ENCODE measurements at places on chromosomes 16 and 17.

DNA sequence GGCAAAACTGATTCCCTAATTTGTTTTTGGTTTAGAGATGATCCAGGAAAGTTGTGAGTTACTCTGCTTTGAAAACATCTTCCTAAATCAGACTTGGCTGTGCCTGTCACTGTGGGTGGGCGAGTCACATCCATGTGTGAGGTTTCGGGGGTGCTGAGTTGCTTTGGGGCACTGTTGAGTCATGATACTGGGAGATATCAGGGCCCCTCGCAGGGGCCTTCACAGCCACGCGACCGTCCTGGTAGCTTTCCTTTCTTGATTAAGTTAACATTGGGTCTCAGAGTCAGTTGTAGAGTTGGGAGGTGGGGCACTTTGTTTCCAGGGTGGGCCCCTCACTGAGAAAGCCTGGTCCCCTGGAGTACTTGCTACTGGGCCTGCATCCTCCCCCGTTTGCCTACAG is 58.3 kb upstream of the LGALS9 start:
- no peak for DNase-seq

GRCh38 chr17:19407601-19408345 is 3.3 kb upstream of the RNF112 start:
- DNase-seq, result no peak

- no peak for DNase-seq
Measured at GRCh38 chr16:71707199-71707598, 17.3 kb downstream of the PHLPP2 start.

DNA sequence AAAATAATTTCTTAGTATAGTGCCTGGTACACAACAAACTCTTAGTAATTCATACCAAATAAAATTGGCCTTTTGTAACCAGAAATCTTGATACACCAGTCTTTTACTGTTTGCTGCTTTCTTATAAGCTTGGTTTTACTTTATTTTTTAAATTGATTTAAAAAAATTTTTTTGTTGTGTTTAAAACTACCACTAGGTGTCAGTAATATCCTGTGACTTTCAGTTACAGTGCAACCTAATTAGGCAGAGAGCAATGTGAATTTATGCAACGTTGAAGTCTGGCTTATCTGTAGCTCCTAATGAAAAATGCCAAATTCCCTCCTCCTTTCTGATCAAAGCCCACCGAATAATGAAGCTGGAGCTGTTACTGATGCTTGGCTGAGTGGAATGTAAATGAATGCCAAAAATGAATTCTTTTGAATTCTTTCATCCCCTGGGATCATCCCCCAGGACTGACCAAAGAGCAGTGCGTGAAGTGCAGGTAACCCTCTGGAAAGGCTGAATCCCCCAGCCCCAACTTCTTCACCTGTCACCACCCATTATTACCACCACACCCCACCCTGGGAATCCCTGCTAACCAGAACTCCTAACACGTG is 3.8 kb downstream of the ERCC4 start:
- DNase-seq, result no peak

GRCh38 chr16:4693956-4694641 is 737 bp downstream of the NUDT16L1 start:
- peak; percentile 64 for DNase-seq

DNA sequence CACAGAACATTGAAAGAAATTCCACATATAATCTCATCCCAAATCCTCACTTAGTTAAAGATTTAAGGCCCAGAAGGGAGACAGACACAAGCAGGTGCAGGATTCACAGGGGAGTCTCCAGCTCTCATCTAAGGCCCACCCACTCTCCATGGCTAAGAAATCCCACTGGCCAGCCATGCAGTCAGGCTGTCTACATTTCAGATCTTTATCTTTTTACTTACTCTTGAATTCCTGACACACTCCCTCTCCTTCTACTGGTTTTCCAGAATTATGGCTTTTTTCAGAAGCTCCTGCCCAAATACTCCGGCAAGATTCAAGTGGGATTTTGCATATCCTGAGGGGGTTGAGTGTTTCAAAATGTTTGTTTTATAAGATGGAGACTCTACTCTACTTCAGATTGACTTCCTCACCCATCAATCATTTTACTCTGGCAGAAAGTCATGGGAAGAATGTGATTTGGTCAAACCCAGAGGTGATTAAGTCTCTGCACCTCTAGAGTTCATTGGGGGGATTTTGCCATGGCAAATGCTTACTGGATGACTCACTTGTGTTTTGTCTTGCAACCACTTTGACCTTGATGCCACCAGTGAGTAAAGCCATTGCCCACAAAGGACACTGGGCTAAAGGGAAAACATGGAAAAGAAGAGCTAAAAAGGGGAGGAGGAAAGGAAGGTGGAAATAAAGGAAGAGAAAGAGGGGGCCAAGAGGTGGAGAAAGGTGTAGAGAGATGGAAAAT is 688.8 kb upstream of the SALL1 start:
- DNase-seq, result no peak

DNA sequence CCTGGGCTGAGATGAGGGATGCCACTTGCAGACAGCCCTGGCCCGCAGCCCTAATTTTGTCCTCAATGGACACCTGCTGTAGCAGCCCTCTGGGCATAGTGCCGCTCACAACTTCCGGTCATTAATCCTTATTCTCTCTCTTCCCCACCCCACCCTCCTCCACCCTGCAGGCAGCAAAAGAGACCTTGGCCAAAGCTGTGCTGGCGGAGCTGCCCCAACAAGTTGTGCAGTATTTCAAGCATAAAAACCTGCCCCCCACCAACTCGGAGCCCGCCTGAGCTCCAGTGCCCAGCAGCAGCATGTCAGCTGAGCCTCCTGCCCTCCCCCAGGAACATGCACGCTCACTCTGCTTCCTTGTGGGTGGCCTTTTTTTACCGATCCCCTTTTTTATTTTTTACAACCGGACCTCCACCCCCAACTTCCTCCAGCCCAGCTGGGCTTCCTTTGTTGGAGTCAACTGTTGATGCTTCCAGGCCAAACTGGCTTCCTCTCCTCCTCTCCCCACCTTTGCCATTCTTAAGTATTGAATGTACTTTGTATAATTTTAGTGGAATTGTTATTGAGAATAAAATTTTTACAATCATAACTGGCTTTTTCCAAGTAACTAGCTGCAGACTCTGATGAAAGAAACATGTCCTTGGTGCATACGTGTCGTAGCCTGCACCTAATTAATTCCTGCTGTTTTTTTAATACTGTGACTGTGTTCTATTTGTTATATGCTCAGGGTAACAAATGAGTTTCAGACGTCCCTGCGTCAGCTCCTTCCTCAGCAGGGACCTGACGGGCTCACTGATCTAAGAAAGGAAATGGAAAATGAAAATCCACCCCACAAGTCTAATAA is 38.2 kb downstream of the PSME3IP1 start:
- DNase-seq, result no peak

- no peak for DNase-seq
Measured at GRCh38 chr16:13402601-13403000, 501.2 kb downstream of the SHISA9 start.

GRCh38 chr16:1036726-1037393 is 35.7 kb upstream of the SSTR5 start:
- no peak for DNase-seq

DNA sequence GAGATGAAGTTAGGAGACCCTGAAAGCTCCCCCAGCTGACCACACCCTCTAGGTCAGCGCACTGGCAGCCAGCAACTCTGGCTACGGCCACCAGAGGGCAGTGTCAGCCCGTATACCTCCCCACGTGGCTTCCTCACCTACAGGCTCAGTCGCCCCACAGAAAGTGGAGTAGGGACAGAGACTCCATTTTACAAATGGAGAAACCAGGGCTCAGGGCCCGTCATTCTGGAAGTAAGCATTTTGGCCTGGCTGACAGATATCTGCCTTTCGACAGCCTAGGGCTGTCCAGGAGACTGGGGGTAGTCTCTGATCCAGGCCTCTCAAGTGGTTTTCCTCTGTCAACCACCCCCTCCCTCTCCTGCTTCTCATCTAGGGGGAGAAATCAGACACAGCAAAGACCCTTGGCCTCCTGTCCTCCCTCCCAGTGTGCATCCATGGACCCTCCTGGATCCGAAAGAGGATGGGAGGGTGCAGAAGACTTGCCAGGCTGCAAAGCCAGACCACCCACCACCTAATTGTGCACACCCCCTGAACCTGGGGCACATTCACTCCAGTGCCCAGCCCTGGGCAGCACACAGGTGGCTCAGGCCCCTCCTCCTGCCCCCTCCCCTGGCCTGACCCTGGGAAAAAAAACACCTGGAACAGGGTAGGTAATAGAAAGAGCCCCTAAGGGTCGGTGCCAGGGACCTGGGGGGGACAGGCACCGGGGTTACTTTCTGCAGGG is 3.8 kb upstream of the HAP1 start:
- peak; percentile 94 for DNase-seq

DNA sequence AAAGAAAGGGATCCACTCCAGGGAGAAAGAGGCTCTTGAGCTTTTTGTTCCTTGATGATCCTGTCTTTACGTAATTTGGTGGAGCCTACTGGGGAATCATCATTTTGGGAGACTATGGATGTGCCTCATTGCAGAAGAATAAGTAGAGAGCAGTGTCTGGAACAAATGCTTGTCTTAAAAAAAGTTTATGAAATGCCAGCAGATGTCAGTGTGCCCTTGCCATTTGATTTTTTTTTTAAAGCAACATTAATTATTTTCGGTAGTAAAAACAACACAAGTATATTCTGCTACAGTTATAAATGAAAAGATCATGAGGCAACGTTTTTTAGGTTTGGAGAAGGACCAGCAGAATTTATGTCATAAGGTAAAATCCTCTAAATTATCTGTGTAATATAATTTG is 934.8 kb upstream of the EEF2KMT start:
- no peak for DNase-seq

GRCh38 chr17:76547183-76547641 is 7.4 kb downstream of the PRCD start:
- peak; percentile 83 for DNase-seq

GRCh38 chr16:57799600-57800199 is 2.6 kb downstream of the KIFC3 start:
- DNase-seq, result no peak

- DNase-seq, result no peak
Measured at GRCh38 chr17:48996722-48997102, 473 bp upstream of the IGF2BP1 start.

GRCh38 chr17:33192951-33193911 is 99.9 kb downstream of the ASIC2 start:
- DNase-seq, result no peak

DNA sequence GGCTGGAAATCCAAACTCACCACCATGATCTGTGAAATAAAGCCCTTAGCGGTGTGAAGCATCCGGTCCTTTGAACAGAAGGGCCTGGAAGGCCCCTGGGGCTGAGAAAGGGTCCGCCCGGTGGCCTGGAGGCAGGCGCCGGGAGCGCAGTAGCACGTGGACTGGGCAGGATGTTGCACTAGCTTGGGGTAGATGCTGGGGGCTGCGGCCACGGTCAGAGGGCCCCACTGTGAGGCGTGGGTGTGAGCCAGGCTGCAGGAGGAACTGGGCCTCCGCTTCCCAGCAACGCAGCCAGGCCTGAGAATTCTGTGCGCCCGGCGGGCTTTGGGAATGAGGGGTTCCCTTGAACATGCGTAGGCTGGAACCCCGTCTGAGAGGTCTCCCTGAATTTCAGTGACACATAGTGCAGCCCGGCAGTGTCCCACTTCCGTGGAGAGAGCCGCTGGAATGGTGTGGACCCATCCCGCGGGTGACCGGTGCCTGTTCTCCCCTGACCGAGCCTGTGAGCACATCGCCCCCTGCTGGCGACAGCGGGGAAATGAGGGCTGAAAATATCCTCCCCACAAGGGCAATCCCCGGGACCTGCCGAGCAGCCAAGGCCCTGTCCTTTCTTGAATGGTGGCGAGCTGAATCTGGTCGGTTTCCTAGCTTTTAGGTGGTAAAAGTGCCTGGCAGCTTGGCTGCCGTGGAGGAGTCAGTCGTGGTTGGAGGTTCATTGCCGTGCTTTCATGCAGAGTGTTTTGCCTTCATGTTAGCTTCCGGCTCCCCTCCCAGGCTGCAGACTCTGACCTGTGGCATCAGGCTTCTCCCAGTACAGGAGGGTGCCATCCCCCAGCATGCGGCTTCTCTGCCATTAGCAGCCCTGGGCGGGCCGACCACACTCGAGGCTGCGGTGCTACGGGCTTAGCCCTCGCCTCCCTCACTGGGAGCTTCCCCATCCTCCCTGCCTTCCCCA is 43.8 kb downstream of the DNAJA2 start:
- peak; percentile 68 for DNase-seq

GRCh38 chr16:13441675-13442074 is 478.3 kb upstream of the ERCC4 start:
- no peak for DNase-seq

GRCh38 chr17:62931101-62931500 is 34.9 kb upstream of the TANC2 start:
- no peak for DNase-seq

DNA sequence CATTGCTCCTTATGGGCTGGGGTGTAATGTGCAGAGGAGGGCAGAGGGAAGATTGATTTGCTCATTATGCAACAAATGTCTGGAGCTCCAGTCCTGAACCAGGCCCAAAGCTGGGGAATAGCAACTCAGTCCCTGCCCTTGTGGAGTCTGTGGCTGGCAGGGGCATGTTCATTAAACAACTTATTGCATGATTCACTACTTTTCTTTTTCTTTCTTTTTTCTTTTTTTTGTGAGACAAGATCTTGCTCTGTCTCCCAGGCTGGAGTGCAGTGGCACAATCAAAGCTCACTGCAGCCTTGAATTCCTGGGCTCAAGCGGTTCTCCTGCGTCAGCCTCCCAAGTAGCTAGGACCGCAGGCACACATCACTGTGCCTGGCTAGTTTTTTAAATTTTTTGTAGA is 23.1 kb downstream of the MSI2 start:
- DNase-seq, result no peak

DNA sequence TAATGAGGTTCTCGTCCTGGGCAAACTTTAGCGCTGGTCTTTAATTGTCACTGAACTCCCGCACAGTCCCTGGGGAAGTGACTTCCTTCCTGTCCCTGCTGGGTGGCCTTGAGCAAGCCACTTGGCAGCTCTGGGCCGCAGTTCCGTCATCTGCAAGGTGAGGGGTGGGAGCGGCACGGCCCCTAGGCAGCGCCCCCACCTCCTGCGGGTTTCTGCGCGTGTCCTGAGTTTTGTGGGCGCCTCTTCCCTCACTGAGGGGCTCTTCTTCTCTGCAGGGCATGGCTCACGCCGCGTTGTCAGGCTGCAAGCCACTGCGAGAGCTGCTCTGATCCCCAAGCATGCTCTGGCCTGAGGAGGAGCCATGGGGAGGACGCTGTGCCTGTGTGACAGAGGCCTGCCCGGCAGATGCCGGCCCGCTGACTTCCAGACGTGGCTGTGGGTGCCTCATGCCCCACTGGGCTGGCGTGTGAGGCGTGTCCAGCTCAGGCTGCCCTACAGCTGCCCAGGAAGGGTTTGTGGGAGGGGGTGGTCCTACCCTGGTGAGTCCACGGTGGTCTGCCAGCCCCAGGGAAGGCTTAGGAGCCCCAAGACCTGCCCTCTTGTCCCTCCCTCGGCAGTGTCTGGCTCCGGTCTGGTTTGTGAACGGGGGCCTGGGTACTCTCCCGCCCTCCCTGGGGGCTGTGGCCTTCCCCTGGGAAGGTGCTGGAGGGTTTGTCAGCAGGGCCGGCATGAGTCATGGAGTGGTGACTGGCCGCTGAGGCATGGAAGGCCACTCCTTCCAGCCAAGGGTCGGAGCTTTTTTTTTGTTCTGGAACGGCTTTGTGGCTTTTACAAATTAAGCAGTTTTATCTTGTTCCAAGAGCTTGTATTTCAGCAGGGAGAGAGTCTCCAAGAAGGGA is 182.0 kb downstream of the SEC14L1 start:
- DNase-seq, result peak; percentile 48

- no peak for DNase-seq
Measured at GRCh38 chr17:53635444-53635843, 187.3 kb upstream of the KIF2B start.

Data from HuH-7.5 (cell line).